Gastroesophageal sphincter (tissue), 4 donors: ENCODE measurements at places on chromosomes 16 and 17. TPM values are rescaled to one million over a fixed set of nuclear protein-coding genes. Genes with fewer than 3 reads are reported as not detected.

The FA2H gene
- 0.31 TPM for total RNA-seq

The ZNF287 gene
- total RNA-seq, result 9.3 TPM

The KRT40 gene
- total RNA-seq, result not detected

The ZC3H7A gene
- 78.9 TPM for total RNA-seq

The CASKIN1 gene
- total RNA-seq, result 0.27 TPM

The KRTAP4-3 gene
- total RNA-seq, result not detected

The MAP3K14 gene
- 14.0 TPM for total RNA-seq

The CRISPLD2 gene
- total RNA-seq, result 174 TPM

The WNT9B gene
- 0.31 TPM for total RNA-seq

DNA sequence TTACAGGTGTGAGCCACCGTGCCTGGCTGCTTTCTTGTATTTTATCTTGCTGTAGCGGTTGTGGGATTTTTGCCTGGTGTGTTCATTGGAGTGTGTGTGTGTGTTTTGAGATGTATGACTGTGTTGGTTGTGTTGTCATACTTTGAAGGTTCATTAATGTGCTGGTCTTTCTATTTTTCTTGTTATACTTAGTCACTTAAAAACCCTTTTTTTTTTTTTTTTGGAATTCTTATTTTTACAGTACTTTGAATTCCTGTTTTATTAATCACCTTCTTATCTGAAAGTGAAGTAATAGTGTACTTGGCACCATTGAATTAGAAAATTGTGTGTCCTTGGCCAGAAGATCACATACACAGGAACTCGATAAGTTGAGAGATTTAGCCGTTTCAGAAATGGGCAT is 30.2 kb downstream of the TENT4B start:
- ATAC-seq, result peak; percentile 34

DNA sequence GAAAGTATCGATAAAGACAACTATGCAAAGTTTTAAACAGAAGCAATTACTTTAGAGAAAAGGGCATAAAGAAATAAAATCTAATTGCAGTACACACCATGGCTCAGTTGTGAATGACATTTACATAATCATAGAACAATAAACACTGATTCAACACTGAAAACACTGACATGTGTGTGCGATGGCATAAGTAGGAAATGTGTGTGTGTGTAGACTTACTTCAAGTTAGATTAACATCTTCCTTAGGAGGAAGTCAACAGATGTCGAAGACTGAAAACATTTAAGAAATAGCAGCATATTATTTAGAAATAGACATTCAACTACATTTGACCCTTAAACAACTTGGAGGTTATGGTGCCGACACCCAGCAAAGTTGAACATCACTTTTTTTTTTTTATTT is 172.4 kb downstream of the STX8 start:
- no peak for ATAC-seq

- ATAC-seq, result no peak
These were observed 17.7 kb downstream of the CDIP1 start for GRCh38 chr16:4520913-4521312.

DNA sequence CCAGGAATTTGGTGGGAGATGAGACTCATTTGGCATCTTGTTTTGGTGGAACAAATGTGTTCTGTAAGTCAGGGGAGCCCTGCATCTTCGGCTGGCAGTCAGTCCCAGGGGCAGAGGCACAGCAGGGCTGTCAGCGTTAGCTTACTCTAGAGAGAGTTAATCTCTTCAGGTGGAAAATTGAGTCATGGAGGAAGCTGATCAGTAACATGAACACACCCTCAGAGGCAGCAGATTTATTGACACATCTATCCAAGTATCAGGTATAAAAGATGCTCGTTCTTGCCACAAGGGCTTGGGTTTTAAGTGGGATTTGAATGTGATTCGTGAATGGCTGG is 55.2 kb downstream of the EPN2 start:
- no peak for ATAC-seq

- ATAC-seq, result no peak
These were observed 477.5 kb downstream of the WWOX start for GRCh38 chr16:78576941-78577340.

GRCh38 chr16:67928561-67929364 is 2.9 kb downstream of the CTRL start:
- peak; percentile 56 for ATAC-seq

DNA sequence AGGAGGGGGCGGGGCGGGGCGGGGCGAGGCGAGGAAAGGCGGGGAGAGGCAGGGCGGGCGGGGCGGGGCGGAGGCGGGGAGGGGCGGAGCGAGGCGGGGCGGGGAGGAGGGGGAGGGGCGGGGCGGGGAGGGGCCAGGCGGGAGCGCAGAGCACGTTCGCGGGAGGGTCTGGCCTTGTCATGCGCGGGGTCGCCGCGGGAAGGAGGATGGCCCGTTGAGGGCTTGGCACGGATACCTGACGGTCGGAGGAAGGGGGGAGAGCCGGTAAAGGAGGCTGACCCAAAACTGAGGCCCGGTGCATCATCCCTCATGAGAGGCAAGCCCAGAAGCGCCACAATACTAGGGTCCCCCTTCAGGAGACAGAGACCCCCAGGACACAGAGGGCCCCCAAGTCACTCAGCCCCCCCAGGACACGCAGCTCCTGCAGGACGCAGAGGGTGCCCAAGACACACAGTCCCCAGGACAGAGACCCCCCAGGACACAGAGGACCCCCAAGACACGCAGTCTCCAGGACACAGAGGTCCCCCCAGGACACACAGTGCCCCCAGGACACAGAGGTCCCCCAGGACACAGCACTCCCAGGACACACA is 593 bp upstream of the WDR45B start:
- peak; percentile 41 for ATAC-seq

GRCh38 chr16:57314161-57314785 is 29.8 kb upstream of the PLLP start:
- ATAC-seq, result no peak

GRCh38 chr17:72446525-72447250 is 325.9 kb downstream of the SOX9 start:
- ATAC-seq, result no peak

DNA sequence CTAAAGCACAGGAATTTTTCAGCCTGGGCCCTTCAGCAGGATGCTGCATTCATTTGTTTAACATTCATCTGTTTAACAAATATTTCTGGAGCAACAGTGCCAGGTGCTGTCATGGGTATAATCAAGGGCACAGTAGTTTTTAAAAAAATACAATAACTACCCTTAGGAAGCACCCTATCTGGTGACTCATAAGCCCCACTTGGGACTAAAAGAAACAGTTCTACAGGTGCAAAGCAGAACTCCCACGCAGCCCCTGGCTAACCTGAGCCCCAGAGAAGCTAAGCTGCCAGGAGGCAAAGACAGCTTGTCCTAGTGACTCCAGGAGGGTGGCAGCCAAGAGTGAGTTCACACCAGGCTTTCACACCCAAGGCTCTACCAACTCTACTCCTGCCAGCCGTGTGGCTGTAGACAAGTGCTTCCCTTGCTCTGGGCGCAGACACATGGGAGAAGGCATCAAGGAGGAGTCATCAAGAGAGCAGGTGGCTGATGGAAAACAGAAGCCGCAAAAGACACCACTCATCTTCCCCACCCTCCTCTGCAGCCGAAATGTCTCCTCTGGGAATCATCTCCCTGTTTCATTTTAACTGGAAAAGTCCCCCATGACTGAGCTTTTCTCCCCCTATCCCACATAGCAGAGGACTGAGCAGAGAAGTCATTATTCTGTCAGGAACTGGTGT is 14.4 kb downstream of the CUEDC1 start:
- peak; percentile 37 for ATAC-seq

GRCh38 chr16:20268409-20268808 is 58.9 kb downstream of the GP2 start:
- ATAC-seq, result no peak

DNA sequence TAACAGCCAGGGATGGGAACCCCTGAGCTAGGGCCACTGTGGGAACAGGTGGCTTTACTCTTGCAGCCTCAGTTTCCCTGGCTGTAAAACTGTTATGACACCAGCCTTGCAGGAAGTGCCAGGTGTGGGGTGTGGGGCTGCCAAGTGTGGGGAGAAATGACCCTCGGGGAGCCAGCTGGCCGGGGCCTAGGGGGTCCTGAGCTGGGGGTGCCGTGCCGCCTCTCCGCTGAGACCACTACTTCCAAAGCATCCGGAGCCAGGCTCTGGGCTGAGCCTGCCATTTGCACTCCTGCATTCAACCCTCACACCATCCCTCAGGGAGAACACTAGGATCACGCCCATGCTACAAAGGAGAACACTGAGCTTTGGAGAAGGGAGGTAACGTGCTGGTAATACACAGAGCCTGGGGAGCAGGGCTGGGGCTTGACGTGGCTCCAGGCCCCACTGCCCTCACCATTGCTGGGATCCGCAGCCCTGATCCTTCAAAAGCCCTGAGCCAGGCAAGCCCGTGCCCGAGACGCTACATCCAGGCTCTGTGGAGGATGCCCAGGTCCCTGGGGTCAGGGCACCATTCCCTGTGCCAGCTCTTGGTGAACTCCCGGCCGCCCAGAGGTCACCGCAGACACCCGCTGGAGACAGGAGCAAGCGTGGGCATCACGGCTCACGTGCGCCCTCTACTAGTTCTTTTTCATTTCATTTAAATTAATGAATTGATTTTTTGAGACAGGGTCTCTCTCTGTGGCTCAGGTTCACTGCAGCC is 28.8 kb upstream of the GINS2 start:
- ATAC-seq, result peak; percentile 61

DNA sequence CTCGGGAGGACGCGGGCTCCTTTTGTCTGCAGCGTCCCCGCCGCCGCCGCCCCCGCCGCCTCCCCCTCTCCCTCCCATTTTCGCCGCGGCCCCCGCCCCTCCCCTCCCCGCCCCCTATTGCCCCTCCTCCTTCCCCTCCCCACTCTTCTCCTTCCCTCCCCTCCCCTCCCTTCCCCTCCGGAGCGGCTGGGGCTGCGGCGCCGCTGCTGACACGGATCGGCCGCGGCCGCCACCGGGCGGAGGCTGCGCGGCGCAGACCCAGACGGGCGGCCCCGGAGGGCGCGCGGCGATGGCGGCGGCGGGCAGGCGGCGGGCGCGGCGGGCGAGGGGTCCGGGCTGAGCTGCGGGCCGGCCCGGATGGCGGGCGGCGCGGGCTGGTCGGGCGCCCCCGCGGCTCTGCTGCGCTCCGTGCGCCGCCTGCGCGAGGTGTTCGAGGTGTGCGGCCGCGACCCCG is at the start of gene RAB11FIP4:
RAB11FIP4 (plus strand) TSS at position 180 of the 454 bp plus-strand sequence; CDS start at position 358, 178 bp downstream.
- ATAC-seq, result peak; percentile 50

DNA sequence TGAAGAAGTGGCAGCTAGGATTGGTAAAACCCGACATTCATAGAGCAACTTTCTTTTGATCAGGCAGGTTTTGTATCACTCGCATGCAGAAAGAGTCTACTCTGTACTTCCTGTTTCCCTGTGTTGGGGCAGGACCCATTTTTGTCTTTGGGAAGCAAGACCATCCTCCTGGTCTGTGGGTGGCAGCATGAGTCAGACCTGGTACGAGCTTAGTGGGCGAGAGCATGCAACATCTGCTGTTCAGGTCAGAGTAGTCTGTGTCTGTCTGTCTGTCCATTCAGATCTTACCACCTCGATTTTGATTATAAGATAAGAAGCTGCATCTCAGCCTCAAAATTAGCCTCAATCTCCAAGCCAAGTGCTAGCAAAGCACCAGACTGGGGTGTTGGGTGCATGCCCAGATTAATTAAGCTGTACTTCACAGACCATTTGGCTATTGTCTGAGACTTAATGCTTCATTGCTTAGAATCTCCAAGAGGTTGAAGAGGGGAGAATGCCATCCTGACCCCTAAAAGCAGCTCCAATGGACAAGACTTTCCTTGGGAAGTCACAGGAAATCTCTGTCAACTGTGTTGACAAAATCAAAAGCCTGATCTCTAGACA is 110.9 kb downstream of the XYLT1 start:
- no peak for ATAC-seq

GRCh38 chr17:58541249-58541648 is 26.8 kb upstream of the MTMR4 start:
- no peak for ATAC-seq

DNA sequence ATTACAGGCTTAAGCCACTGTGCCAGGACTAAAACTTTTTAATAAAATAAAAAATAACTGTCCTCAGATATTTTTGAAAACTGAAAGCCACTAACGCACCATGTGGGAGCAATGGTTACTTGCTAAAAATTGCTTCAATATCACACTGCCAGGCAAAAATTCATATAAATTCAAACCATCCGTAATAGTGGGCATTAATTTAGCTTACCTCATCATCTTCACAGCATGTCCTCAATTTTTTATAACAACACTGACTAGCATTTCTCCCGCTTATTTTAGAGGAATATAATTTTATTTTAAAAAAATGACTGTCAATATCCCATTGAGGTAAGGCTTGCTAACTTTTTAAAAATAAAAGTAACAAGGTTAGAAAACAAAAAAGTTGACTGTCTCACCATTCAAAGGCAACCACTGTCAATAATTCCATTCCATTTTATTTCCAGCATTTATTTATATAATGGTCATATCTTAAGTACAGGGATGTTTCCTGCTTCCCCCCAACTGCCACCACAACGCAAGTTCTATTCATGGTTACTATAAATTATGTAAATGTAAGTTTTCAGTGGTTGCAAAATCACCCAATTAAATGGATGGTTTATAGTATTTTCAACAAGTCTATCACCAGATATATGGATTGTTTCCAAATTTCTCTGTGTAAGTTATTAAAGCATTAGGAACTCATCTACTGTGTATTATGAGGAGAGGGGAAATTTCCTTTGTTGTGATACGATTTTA is 25.4 kb downstream of the GSPT1 start:
- ATAC-seq, result no peak

GRCh38 chr16:27786221-27786922 is 236.4 kb downstream of the KATNIP start:
- ATAC-seq, result no peak

- ATAC-seq, result no peak
These were observed 500.2 kb downstream of the CDH11 start for GRCh38 chr16:64621616-64622015.

GRCh38 chr16:22764662-22765327 is 49.2 kb upstream of the HS3ST2 start:
- ATAC-seq, result no peak

- no peak for ATAC-seq
These were observed 54.0 kb downstream of the TMEM132E start for GRCh38 chr17:34633351-34633750.

DNA sequence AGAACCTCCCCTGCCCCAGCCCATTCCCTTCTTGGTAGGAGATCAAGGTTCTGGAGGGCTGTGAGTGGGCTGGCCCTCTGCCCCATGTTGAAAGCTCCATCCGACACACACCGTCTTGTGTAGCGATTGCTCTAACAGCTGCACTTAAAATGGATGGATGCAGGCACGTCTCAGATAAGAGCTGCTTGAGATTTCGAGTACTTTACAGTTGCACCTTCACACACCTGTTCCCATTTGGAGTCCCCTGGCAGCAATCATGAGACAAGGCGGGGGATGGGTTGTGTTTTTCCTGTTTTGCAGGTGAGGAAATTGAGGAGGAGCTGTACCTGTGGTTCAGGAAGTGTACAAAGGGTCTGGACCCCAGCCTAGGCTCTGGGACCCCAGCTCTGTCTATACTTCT is 25.6 kb upstream of the TAC4 start:
- no peak for ATAC-seq

DNA sequence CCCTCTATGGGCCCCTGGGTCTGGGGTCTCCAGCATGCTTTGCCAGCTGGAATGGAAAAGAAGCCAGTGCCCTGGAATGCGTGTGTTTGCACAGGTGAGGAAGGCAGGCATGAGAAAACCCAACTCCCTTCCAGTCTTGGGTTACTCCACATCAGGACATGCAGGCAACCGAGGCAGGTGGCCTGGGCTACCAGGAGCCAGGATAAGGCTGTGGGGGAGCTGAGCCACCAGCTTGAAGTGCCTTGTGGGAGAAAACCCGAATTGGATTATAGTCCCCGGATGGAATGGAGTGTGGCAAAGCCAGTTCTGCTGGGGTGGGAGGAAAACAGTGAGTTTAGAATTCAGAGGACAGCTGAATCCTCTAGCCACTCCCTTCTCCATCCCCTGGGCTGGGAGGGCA is 7.2 kb downstream of the SRCIN1 start:
- no peak for ATAC-seq

- ATAC-seq, result no peak
These were observed at the start of gene ANKRD13B for GRCh38 chr17:29592850-29593551. Gene ANKRD13B, plus strand, starts transcription at chr17:29593132. Its CDS starts 490 bp downstream, at chr17:29593622.
